ENCODE measurements at places on chromosomes 16 and 17. TPM values are rescaled to one million over a fixed set of nuclear protein-coding genes. Genes with fewer than 3 reads are reported as not detected.
A peak's percentile ranks its signal among the peaks of the same experiment; 100 is the strongest.

DNA sequence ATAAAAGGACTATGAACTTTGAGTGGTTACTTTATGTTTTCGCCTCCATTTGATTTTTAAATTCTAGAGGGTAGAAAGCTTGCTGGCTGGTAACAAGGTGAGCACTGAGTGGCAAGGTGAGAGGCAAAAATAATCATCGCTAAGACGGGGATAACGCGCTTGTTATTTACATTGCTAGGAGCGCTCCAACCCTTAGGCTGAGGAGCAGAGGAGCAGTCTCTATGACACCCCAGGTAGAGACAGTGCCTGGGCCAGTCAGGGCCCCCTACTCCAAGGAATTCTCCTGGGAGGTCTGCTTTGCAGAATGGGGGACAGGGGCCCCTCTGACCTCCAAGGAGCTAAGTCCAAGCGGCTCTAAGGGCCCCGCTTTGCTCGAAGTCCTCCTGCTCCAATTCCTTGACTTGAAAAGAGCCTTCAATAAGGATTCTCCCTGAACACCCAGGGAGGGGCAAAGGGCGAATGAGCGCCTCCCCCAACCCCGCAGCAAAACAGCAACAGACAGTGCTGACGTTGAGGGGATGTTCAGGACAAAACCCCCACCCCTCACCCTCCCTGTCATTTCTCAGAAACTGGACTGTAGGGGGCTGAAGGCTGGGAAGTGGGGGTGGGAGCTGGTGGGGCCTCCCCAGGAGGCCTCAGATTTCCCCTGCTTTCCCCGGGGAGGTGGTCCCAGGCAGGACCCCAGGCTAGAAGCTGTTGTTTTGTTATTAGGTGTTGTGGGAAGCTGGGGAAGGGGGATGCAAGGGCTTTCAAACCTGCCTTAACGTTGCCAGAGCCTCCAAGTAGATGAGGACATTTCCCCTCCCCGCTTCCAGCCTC is 10.2 kb upstream of the FOXF1 start:
- no peak for DNase-seq

GRCh38 chr17:6995500-6996255 is at the start of gene ALOX12:
Gene ALOX12, plus strand, starts transcription at chr17:6996049. Its CDS starts 69 bp downstream, at chr17:6996118.
- peak; percentile 56 for DNase-seq

DNA sequence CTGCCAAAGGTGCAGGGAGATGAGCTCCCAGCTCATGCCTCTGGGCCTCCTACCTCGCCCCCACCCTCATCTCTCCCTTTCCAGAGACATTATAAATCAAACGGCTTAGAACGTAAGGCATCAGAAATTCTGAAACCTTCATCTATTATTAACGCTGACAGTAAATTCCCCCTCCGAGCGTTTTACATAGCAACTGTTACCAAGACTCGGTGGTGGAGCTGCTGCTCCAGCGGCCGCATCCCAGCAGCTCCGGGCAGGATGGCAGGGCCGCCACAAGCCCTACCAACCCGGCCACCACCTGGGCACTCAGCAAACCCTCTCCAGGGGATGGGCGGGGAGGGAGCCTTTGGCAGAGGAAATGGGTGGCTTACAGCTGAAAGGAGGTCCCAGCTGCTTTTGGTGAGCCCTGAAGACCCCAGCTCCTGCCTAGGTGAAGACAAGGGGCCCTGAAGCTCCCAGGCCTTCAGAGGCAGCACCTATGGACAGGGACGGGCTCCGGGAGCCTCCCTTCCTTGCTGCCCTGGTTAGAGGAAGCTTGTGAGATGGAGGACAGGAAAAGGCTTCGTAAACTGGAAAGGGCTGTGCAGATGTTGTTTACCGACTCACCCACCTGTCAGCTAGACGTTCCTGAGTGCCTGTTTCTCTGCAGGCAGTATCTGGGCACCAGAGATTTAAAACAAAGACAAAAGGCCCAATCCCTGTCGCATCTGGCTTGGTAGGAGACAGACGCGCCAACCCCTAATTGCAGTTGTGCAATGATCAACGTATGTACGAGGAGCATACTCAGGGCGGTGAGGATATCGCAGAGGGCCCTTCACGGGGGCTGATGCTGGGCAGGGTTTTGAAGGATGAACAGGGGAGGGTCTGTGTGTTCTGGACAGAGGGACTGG is 76.9 kb downstream of the RAI1 start:
- DNase-seq, result no peak

DNA sequence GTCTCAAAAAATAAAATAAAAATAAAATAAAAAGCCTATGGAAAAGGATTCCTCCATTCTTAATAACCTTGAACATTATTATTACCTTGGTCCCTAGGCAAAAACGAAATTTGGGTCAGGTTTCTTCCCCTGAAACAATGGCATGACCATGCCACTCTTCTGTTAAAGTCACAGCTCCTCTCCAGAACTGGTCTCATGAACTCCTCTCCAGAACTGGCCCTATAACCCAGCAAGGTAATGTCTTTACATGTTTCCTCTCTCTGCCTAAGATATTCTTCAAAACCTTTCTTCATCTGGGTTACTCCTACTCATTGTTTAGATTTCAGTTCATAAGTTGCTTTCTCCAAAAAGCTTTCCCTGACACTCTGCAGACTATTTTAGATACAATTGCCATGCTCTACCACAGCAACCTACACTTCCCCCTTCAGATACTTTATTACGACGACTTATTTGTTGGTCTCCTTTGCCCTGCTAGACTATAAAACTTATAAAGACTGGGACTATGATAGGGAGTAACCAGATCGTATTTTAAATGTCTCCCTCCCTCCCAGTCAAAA is 13.5 kb downstream of the TRIM37 start:
- DNase-seq, result no peak

DNA sequence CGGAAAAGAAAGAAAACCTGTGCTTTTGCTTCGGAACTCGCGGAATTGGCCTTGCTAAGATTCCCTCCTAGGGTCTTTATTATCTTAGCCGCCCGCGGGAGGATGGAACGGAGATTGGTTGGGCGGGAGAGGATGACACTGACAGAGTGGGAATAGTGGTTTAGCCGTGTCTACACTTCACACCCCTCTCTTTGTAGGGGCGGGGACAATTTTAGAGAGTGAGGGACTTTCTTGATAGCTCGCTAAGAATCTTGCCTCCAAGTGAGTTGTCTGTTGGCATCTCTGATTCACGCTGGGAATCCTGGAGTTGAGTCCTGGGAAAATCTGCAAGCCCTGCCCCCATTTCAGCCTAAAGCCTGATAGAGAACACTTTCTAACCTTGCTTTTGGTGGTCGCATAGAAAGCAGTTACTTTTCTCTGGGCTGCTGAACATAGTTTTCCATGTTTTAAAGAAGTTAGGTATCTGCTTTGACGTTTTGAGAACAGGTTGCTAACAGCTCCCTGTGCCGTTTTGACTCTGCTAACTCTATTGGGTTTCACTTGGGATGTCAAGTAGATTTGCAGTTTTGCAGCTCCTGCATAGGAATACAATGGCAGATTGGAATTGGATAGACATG is 697 bp downstream of the NOL11 start:
- DNase-seq, result no peak

DNA sequence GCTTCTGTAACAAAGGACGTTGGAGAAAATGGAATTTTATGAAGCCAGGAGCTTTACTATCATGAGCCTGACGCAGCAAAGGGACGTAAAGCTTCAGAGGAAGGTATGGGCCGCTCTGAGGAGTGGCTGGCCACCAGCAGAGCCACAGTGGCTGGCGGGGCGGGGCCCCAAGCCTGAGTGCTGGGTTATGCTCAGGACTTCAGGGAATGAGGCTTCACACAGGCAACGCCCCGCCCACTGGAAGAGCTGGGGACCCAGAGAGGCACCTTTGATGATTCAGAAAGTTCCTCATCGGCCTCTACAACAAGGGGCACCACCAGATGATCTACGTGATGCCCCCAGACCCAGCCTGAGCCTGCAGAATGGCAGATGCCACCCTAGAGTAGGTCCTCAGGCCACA is 8.8 kb downstream of the NOB1 start:
- DNase-seq, result no peak

DNA sequence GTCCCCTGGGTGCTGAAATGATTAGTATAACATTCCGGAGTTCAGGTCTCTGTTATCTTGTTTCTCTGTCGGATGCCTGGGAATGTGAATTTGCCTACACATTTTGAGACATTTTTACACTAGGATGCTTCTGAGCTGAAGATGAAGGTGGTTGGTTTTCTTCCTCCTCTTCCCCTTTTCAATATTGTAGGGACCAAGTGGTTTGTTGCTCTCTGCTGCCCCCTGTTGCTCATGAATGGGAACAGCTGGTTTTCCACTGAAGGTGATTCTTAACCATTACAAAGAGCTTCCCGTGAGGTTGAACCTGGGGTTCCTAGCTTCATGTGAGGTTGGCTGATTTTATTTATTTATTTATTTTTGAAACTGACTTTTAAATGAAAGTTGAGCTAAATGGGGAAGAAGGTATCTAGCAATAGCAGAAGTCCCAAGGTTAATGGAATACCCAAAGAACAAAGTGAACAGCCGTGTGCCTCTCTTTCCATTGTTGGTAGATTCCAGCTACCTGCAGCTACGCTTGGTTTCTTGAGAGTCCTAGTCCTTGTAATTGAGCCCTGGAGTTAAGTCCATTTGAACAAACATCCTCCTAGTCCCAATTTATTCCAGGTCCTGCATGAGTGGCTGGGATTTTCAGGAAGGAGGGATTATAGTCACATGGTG is 983.9 kb upstream of the EEF2KMT start:
- no peak for DNase-seq

DNA sequence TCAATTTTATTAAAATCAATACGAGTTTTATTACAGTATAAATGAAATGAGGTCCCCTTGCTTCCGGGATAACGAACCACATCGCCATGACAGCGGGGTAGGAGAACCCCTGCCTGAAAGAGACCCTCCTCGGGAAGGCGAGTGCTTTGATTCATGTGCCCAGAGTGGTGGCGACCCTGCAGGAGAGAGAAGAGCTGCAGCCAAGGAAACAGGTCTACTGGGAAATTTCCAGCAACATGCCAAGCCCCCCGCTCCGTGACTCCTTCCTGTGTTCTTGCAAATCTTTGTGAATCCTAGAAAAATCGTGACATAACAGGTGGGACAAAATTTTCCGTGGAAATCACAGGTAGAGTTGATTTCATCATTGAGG is 162.5 kb downstream of the WSCD1 start:
- no peak for DNase-seq

DNA sequence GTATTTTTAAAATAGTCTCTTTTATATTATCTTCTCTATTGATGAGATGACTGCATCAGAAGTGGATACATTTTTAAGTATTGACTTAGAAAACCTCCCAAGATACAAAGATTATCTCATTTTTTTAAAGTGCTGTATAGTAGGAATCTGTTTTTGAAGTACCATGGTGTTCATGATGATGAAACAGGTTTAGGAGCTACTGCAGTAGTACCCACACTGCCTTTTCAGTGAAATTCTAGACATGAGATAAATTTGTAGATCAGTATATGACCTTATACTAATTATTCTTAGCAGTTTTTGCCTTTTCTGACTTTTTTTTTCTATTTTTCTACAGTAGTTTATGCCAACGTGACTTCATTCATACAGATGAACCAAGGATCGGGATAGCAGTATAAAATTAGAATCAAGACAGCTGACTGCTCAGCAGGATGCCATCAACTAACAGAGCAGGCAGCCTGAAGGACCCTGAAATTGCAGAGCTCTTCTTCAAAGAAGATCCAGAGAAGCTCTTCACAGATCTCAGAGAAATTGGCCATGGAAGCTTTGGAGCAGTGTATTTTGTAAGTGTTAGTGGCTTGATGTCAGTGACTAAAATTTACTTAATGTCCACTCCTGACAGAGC is 61.1 kb downstream of the TAOK1 start:
- no peak for DNase-seq

RNU2-1 gene
- not detected for total RNA-seq

KRT13 gene
- total RNA-seq, result not detected

ZBTB4 gene
- total RNA-seq, result 45.7 TPM

NOD2 gene
- total RNA-seq, result 2.6 TPM

TAT gene
- total RNA-seq, result 212 TPM

OR4D2 gene
- not detected for total RNA-seq

TRPV2 gene
- total RNA-seq, result 11.3 TPM

Measured in breast epithelium (tissue), 4 donors.